CD14-positive monocyte (primary cell): ENCODE measurements at places on chromosomes 3 and 15. TPM values are rescaled to one million over a fixed set of nuclear protein-coding genes. Genes with fewer than 3 reads are reported as not detected.

DNA sequence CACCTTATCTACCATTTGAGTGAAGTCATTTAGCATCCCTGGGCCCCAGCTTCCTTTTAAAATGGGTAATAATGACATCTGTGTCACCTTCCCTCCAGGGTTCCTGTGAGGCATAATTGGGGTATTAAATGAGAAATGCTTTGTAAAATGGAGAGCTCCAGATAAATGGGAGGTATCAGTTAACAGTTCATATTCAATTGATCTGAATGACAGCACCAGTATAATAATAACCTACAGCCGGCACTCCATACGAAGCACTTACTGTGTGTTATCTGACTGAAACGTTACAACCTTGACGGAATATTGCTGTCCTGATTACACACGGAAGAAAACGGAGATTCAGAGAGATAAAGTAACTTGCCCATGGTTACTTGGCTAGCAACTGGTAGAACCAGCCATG lies 53.6 kb downstream of the BHLHE40 start:
- no peak for DNase-seq

FOXB1 gene
- polyA plus RNA-seq = not detected

- no peak for DNase-seq
Observed at GRCh38 chr3:179949869-179950268, 86.9 kb downstream of the PEX5L start.

DNA sequence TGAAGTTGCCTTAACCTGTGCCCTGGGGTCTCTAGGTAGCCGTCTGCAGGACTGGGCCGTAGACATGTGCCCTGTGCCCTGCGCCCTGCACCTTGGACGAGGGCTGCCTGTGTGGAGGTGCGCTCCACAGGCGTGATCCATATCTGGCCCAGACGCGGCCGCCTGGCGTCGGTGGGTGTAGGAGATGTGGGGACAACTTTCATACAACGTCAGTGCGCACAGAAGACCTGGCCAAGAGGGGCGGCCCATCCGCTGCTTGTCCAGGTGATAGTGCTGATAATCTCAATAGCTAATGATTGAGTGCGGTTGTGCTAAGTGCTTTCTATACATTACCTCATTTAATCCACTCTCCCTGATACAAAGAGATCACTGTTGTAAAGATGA lies 665 bp upstream of the RASGRP1 start:
- DNase-seq = no peak

GRCh38 chr3:181311186-181311585 lies 321.6 kb upstream of the DNAJC19 start:
- DNase-seq = no peak

CKMT1A gene
- not detected in 2 replicates for polyA plus RNA-seq

DNA sequence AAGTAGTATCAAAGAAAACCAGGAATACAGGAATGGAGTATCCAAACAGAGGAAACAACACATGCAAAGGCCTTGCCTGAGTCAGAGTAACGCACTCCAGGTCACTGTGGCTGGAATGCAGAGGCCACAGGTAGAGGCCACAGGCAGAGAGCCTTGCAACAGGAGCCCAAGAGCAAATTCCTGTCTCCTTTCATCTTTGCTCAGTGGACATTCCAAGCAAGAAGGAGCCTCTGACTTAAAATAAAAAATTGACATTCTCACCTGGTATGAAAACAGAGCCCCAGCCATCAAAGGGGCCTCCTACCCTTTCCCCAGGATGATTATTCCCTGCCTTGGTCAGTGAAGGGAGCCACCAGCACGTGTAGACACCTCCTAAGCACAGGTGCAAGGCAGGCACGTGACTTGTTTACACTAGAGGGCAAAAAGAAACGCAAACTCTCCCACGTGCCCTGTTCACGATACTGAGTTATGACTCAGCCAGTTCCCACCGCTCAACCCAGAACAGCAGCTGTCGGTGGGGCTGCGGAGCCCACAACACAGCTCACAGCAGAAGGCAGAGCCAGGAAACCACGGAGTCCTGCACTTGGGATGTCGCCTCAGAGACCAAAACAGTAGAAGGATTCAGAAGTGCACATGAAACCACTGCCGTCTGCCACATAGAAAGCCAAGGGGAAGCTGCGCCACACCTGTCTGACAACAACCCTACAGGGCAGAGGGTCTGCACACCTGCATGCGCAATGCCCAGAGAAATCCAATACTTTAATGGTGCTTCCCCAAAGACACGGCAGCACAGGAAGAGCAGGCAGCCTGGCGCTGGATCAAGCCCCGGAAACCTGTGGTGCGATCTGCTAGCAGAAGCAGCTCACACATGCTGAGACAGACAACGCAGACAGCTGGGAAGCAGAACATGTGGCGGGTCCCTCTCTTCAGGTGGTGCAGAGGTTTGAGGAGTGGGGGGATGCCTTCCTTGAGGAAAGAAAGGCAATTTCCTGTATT lies 52.1 kb downstream of the ITGB5 start:
- DNase-seq = peak; percentile 49

- no peak for DNase-seq
Observed at GRCh38 chr3:50486219-50486888, 17.1 kb downstream of the CACNA2D2 start.
